ENCODE measurements at places on chromosomes 6 and 20.

- DNase-seq = no peak
These were observed 36.7 kb downstream of the JAG1 start for GRCh38 chr20:10637031-10637559.

GRCh38 chr20:46666818-46667515 lies 15.7 kb upstream of the SLC13A3 start:
- no peak for DNase-seq

- DNase-seq = peak; percentile 77
These were observed 2.2 kb upstream of the TUBB2B start for GRCh38 chr6:3229566-3230178.

- no peak for DNase-seq
These were observed 28.2 kb upstream of the TAB2 start for GRCh38 chr6:149289192-149289781.

GRCh38 chr6:133701633-133702331 lies 187.1 kb upstream of the TCF21 start:
- DNase-seq = no peak

DNA sequence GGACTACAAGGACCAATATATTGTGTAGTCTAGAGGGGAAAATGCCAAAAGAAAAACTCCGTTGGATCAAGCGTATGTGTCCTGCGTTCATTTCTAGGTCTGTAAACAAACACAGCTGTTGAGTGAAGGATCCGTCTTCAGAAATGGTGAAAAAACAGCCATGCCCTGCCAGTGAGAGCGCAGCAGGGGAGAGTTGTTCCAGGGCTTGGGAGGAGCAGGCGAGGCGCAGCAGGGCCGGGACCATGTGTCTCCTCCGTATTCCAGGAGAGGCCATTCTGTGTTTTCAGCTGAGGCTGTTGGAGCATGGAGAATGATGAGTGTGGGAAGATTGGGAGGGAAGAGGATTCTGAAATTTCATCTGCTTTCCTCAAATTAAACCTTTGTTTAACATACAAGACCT lies 38.0 kb downstream of the BMP6 start:
- no peak for DNase-seq

- peak; percentile 65 for DNase-seq
These were observed 712 bp downstream of the RXRB start for GRCh38 chr6:33199687-33200218.

- DNase-seq = no peak
These were observed 108.7 kb upstream of the CNKSR3 start for GRCh38 chr6:154619146-154619545.

- no peak for DNase-seq
These were observed 30.0 kb upstream of the PAQR8 start for GRCh38 chr6:52331793-52332457.
